ENCODE measurements at places on chromosomes 3 and 15.

- no peak for DNase-seq
Measured at GRCh38 chr3:39879581-39879980, 70.2 kb downstream of the MYRIP start.

DNA sequence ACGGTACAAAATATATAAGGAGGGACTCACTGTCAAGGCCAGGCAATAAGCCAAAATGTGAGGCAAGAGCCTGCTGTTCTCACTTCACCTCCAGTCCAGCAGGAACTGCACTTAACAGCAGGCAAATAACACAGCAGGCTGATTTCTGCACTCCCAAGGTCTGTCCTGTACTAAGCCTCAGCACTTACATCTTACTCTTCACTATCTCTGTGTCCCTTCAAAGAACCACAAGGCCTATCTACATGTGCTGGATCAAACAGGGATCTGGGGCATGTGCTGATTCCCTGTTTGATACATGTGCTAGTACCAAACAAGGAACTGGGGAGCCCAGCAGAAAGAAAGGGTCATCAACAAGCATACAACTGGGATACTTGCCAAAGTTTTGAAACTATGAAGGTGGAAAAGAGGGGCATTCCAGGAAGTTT is 22.2 kb downstream of the UACA start:
- DNase-seq = no peak

- no peak for DNase-seq
Measured at GRCh38 chr3:25775936-25776335, 7.3 kb downstream of the NGLY1 start.

- no peak for DNase-seq
Measured at GRCh38 chr3:193594946-193595689, 2.1 kb downstream of the OPA1 start.

DNA sequence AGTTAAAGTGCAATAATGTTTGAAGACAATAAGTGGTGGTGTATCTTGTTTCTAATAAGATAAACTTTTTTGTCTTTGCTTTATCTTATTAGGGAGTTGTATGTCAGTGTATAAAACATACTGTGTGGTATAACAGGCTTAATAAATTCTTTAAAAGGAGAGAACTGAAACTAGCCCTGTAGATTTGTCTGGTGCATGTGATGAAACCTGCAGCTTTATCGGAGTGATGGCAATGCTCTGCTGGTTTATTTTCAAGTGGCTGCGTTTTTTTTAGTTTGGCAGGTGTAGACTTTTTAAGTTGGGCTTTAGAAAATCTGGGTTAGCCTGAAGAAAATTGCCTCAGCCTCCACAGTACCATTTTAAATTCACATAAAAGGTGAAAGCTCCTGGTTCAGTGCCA is 2.7 kb downstream of the RPL15 start:
- no peak for DNase-seq

- DNase-seq = no peak
Measured at GRCh38 chr15:28271697-28272260, 50.2 kb downstream of the HERC2 start.

DNA sequence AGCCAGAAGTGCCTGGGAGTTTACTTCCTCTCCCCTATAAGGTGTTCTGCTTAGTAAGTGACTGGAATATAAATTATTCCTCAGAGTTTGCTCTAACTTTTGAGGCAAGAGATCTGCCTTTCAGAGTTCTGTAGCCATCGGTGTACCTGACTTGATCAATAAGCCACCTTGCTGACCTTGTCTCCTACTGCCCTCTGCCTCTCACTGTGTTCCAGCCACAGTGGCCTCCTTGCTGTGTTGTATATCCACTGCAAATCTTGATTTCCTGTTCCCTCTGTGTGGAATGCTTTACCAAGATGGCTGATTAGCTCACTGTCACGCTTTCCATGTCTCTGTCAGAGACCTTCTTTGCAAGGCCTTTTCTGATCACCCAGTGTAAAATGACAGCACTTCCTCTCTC is 442.4 kb downstream of the SQOR start:
- DNase-seq = no peak

- no peak for DNase-seq
Measured at GRCh38 chr3:101913168-101913567, 63.9 kb downstream of the NFKBIZ start.

All from left forelimb (tissue), 1 donor.